Ammon's horn (tissue), 1 donor: ENCODE measurements at places on chromosomes 6 and 20.
A peak's percentile ranks its signal among the peaks of the same experiment; 100 is the strongest.

DNA sequence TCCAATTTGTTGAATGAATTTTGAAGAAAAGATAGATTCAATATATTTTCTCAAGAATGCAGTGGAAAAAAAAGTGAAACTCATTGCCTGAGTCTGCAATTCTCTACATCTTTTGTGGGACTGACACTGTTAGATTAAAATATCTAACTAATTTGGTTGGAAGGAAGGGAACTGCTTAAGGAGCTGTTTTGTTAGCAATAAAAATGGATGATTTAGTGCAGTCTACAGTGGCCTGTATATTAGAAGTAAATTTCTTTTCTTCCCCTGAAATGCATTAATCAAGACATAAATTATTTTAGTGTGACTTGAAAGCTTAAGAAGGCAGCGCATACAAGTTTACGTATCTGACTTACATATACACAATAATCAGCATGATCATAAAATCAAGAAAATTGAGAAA, 1332.6 kb downstream of the EPHA7 start:
- DNase-seq = no peak

GRCh38 chr6:11732036-11732631, 46.5 kb downstream of the ADTRP start:
- DNase-seq = peak; percentile 78

DNA sequence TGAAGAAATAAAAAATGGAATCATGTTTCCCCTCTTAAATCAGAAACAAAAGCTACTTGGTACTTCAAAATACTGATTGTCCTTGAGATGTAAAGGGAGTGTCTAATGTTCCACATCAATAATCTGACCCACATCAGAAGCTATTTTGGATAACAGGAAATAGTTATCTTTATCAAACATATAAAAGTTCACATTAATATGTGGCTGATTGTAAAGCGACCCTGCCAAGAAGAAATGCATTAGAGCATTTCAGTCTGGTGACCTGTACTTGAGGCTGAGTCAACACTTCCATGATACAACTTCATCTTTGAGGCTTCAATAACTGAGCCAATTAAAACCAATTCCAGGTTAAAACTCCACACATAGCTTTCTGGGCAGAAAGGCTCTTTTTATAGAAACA, 31.8 kb downstream of the SYNE1 start:
- DNase-seq = no peak

DNA sequence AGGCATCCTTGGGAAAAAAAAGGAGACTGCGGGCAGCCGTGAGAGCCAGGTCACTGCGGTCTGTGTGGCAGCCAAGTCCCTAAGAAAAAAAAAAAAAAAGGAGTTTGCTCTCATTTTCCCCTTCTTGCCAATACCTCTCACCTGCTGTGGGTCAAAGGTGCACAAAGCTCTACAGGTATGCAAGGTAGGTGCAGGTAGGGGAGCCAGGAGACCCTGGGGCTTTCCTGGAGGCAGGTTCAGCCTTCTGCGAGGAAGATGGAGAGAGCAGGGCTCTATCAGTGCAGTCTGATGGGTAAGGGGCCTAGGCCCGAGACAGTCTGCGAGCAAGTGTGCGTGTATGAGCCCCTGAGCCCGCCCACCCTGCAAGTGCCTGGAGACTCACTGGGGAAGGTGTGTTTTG, 12.3 kb upstream of the SNAI1 start:
- DNase-seq = no peak

DNA sequence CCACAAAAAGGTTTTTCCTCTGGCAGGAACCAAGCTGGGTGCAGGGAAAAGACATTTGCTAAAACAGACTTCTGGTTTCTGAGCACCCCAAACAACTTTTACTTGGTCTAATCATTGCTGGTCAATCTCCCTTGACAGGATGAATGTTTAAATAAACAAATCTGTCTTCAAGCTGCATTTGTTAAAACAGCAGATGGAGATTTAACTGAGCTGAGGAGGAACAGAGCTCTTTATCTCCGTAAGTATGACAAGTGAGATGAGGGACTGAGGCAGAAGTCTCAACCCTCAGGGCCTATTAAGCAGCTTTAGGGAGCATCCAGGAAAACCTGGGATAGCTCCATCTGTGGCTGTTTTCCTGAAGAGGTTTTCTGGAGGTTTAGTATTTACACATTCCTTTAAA, 40.6 kb downstream of the NINL start:
- DNase-seq = no peak

DNA sequence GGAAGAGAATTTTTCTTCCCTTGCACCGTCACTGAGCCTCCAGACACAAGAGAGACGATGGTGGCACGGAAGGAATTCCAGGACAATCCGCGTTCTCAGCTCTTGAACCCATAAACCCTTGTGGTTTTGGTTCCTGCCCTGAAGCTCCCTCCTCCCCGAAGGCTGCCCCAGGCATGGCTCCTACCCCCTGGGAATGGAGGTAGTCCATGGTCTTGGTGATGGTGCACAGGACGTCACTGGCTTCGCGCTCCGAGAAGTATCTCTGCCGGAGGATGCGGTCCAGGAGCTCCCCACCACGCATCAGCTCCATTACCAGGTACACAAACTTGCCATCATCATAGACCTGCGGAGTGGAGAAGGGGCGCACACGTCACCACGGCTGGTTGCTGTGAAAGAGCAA, 47.5 kb upstream of the MPC1 start:
- DNase-seq = no peak

DNA sequence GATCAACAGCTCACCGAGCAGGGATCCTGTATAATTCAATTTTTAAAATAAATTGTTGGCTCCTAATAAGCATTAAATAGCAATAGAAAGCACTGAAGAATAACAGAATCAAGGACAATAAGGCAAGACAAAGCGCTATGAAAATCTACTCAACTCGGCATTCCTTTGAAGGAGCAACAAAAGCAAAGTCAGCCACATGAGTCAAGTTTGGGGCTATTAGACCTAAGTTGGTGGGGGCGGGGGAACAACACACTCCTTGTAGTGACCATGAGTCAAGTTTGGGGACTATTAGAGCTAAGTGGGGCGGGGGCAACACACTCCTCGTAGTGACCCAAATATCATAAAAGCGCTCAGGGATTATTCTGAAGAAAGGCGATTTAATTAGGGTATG, 120.0 kb downstream of the FOXC1 start:
- no peak for DNase-seq

- DNase-seq = no peak
Measured at GRCh38 chr20:5183731-5184474, 57.1 kb downstream of the CDS2 start.

- peak; percentile 14 for DNase-seq
Measured at GRCh38 chr20:21901470-21902275, 196.2 kb downstream of the PAX1 start.

DNA sequence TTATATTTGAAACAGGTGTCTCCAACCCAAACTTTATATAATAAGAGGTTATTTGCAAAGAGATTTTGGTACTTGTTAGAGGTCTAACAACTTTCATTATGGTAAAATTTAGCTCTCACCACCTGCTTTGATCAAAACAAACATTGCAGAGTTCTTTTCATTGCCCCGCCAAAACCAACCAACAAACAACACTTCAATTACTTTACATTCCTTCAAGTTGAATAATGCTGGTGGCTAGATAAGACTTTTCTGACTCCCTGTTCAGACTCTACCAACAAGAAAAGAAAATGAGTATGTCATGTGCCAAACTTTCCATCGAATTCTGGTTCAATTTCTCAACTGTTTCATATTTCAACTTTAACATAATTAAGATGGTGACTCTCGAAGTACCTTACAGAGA, 311.1 kb downstream of the ADGRG6 start:
- DNase-seq = no peak

GRCh38 chr6:63272397-63272796, 47.4 kb downstream of the LGSN start:
- DNase-seq = peak; percentile 58

- no peak for DNase-seq
Measured at GRCh38 chr6:16944596-16944995, 157.3 kb upstream of the STMND1 start.

DNA sequence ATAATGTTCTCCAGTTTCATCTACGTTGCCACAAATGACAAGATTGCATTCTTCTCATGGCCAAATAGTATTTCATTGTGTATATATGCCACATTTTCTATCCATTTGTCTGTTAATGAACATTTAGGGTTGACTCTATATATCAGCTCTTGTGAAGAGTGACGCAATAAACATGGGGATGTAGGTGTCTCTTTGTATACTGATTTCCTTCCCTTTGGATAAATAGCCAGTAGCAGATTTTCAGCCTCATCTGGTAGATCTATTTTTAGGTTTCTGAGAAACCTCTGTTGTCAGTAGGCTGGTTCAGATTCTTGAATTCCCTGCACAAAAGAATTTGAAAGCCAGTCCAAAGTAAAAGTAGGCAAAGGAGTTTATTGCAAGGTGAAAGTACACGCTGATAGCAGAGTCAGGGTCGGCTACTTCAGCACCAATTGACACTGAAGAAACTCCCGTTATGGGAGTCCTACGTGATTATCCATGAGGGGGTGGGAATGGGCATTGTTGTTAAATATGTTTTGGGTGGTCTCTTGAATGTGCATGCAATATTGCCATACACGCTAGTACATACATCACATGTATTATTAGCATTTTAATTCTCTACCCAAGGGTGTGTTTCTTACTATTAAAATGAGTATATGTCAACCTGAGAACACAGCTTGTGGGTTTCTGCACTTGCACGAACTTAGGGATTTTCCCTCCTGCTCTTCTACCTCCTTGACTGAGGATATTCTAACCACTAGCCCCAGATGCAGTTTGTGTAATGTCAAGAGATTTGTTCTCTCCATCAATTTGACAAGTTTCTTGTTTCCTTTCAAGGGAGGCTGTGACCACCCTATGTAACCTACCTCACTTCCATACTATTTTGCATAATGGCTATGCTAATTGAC, 14.4 kb upstream of the SLC17A2 start:
- DNase-seq = no peak

DNA sequence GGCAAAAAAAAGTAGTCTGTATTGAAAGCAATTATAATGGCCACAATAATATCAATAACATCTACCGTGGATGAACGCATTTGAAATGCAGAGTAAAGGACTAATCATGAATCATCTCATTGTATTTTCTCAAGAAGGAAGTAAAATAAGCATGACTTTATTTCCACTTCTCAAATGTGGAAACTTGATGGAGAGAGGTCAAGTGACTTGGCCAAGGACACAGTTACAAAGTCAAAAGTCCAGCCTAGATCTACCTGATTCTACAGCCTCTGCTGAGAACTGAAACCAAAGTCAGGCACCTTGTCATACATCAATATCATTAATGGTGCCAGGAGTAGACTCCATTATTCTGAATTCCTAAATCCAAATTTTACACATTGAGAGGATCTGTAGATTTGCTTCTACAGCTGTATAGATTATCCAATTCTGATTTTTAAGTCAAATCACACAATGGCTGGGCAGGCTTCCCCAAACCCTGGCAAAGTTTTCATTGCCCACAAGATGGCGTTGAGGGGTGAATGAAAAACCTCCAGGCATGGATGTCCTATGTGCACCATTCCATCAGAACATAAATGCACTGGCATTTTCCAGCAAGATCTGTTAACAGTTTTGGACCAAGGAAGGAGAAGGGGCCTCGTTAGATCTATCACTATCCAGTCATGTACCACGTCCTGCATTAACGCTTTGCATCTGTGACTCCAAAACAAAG, 423.1 kb downstream of the MAFB start:
- DNase-seq = peak; percentile 29

DNA sequence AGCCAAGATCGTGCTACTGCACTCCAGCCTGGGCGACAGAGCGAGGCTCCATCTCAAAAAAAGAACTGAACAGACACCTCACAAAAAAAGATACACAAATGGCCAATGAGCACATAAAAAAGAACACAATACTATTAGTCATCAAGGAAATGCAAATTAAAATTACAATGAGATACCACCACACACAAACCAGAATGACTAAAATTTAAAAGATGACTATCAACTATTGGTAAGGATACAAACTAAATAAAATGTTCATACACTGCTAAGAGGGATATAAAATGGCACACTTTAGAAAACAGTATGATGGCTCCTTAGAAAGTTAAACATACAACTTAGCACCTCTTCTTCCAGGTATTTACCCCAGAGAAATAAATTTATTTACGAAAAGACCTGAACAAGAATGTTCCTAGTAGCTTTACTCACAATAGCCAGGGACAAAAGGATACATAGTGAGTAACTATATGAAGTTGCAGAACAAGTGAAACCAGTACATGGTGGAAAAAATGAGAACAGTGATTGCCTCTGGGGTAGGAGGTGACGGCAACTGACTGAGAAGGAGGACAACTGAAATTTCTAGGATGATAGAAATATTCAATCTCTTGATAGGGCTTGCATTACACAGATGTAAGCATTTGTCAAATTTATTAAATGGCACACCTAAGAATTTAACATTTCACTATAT, 53.2 kb downstream of the FAM8A1 start:
- no peak for DNase-seq

DNA sequence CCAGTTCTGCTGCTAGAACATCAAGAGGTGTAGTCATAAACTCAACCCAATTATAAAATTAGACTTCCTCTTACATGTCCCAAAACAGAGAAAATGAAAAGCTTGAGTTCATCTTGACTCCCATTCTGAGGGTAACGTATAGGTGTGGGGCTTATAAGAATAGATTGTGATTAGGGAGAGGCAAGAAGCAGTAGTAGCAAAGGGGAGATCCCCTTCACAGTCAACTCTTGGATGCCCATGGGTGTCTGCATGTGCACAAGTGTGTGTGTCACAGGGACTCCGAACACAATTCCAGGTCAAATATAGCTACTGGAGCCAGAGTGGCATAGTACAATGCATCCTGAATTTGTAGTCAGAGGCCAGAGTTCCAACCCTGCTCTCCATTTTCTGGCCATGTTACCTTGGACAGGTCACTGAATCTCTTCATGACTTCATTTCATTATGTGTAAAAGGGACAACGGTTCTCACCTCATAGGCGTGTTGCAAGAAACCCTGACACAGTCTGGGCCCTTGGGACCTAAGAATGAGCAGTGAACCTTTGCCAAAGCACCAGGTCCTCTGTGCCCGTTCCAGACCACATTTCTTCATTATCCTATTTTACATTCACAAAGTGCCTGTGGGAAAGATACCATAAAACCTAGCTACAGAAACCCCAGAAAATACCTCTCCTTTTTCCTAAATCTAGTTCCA, 11.8 kb downstream of the GSTA4 start:
- no peak for DNase-seq

- peak; percentile 54 for DNase-seq
Measured at GRCh38 chr6:81751388-81752083, 945 bp downstream of the TENT5A start.

- no peak for DNase-seq
Measured at GRCh38 chr6:5045416-5045815, 39.7 kb upstream of the PPP1R3G start.

DNA sequence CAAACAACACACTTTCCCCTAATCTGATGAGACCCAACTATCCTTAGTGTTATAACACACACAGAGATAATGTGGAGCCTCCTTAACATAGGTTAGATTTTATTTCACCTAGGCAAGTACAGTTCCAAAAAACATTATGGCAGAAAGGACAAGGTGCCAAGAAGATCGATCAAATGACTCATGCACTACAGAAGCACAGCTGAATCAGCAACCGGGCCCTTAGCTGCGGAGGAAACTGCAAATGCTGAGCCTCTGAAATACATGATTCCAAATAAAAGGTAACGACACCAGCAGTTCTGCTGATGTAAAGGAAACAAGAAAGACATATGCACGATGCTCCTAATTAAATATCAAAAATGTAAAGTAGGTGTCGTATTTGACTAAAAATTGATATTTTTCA, 19.9 kb upstream of the MUC21 start:
- DNase-seq = peak; percentile 21
